ENCODE measurements at places on chromosomes 6 and 20.

DNA sequence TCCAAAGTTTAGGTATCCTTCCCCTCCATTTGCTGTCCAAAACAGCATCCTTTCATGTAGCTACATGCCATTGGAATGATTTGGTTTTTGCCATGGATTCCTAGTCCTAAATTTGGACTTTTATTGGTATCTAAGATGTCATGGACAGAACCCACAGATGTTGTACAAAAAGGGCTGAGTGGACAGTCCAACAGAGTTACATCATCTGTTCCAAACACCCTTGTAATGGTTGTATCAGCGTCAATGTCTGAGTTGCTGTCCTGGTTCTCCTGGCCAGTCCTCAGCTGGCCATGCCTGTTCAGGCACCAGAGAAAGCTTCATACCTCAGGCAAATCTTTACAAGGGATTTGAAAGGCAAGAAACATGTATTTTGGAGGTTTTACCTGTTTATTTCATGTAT lies 191.3 kb downstream of the ESR1 start:
- no peaks in the 10 kb centered on the region for H3K36me3 ChIP-seq
- no peak for DNase-seq
- H3K27me3 ChIP-seq, result no peaks in the 10 kb centered on the region
- no peak overlapping the region for H3K27ac ChIP-seq
- H3K4me3 ChIP-seq, result no peak overlapping the region

- H3K4me3 ChIP-seq, result no peak overlapping the region
- peak overlapping the region; percentile 58 for H3K27ac ChIP-seq
- peak; percentile 85 for DNase-seq
These were observed 2.3 kb downstream of the TCEA2 start for GRCh38 chr20:64065062-64065973.

- H3K27me3 ChIP-seq, result no peaks in the 10 kb centered on the region
- H3K4me1 ChIP-seq, result no peaks in the 10 kb centered on the region
- no peak for DNase-seq
- H3K36me3 ChIP-seq, result no peaks in the 10 kb centered on the region
These were observed 5.1 kb upstream of the KIAA0408 start for GRCh38 chr6:127464161-127464880.

DNA sequence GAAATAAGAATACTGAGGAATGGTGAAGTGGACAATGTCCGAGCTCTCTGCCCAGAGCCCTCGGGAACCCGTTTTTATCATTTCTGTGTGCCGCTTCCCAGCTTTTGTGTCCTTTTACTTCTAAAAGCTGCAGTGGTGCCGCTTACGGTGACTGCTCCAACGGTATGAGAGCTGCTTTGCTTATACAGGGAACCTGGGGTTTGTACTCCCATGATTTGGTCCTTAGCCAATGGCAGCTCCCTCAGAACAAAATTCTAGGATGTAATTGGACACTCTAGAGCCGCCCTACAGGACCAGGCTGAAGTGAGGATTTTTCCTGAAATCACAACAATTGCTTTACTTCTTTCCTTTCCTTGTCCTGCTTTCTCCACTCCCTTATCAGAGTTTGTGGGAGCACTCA lies 24.2 kb upstream of the PCSK2 start:
- DNase-seq, result no peak
- no peak overlapping the region for H3K27ac ChIP-seq
- H3K27me3 ChIP-seq, result peaks cover 3% of the 10 kb centered on the region
- no peak overlapping the region for H3K4me3 ChIP-seq
- H3K4me1 ChIP-seq, result no peaks in the 10 kb centered on the region

GRCh38 chr6:5112066-5112799 lies 27.1 kb downstream of the PPP1R3G start:
- H3K27me3 ChIP-seq, result no peaks in the 10 kb centered on the region
- H3K4me3 ChIP-seq, result no peak overlapping the region
- peaks cover 4% of the 10 kb centered on the region for H3K36me3 ChIP-seq
- no peak overlapping the region for H3K27ac ChIP-seq
- no peak for DNase-seq
- H3K4me1 ChIP-seq, result no peaks in the 10 kb centered on the region

DNA sequence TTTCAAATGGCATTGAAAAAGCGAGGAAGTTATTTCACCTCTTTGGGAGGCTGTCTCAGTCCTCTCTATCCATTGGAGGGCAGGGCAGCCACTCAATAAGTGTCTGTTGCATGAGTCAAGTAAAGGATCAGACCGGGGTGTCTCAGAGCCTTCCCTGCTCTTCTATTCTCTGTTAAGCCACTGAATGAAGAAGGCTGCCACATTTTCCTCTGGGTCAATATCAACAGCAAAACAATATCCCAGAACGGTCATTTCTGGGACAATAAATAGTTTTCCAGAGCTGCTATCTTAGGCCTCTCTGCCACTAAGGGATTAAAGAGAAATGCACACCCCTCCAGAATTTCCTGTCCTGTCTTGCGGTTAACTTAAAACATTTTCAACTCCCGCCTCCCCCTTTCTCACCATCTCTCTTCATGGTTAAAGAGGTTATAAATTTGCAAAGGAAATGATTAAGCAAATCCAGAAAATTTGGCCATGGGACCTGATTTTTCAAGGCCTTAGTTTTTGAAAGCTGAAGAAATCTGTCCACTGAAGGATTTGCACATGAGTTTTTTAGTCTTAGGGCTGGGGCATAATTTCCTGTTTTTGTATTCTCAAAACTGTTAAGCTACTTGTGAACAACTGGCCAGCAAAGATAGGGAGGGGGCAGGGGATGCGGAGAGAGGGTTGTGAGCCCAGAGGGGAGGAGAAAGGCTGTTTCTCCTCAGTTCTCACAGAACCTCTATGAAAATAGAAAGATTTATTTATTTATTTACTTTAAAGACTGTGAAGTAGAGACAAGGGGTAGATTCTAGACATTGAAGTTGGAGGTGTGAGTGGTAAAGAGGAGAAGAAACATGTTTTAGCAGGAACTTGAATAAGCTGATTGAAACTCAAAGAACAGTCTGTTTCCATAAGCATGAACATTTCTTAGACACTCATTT lies 135.7 kb downstream of the BCAS1 start:
- no peak overlapping the region for H3K4me3 ChIP-seq
- H3K27ac ChIP-seq, result peak overlapping the region; percentile 74
- H3K4me1 ChIP-seq, result peaks cover 11% of the 10 kb centered on the region
- no peaks in the 10 kb centered on the region for H3K36me3 ChIP-seq

- H3K36me3 ChIP-seq, result no peaks in the 10 kb centered on the region
- no peak for DNase-seq
- no peaks in the 10 kb centered on the region for H3K4me1 ChIP-seq
- H3K4me3 ChIP-seq, result no peak overlapping the region
- H3K27me3 ChIP-seq, result no peaks in the 10 kb centered on the region
These were observed 8.3 kb upstream of the NCOA3 start for GRCh38 chr20:47493175-47493962.

- no peak overlapping the region for H3K27ac ChIP-seq
- no peak for DNase-seq
- no peaks in the 10 kb centered on the region for H3K4me1 ChIP-seq
- H3K27me3 ChIP-seq, result no peaks in the 10 kb centered on the region
These were observed 6.6 kb downstream of the MOG start for GRCh38 chr6:29663300-29664042.

DNA sequence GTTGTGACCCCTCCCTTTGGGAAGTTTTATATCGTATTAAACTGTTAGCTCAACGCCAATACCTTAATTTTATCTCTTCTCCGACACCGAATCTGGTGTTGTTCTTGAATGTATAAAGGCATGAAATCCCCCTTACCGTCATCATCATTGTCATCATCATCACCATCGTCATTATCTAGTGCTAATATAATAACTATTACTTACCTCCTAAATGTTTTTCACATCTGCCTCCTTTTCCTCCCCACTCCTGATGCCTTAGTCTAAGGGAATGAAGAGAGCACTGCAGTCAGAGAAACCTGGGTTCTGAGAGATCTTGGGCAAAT lies 677 bp upstream of the ZBTB24 start:
- no peaks in the 10 kb centered on the region for H3K27me3 ChIP-seq
- peaks cover 23% of the 10 kb centered on the region for H3K4me1 ChIP-seq
- no peak overlapping the region for H3K27ac ChIP-seq
- H3K36me3 ChIP-seq, result no peaks in the 10 kb centered on the region

- H3K36me3 ChIP-seq, result no peaks in the 10 kb centered on the region
- H3K4me1 ChIP-seq, result no peaks in the 10 kb centered on the region
- no peaks in the 10 kb centered on the region for H3K27me3 ChIP-seq
- no peak overlapping the region for H3K4me3 ChIP-seq
- no peak overlapping the region for H3K27ac ChIP-seq
These were observed 169.4 kb upstream of the TAB2 start for GRCh38 chr6:149147938-149148718.

DNA sequence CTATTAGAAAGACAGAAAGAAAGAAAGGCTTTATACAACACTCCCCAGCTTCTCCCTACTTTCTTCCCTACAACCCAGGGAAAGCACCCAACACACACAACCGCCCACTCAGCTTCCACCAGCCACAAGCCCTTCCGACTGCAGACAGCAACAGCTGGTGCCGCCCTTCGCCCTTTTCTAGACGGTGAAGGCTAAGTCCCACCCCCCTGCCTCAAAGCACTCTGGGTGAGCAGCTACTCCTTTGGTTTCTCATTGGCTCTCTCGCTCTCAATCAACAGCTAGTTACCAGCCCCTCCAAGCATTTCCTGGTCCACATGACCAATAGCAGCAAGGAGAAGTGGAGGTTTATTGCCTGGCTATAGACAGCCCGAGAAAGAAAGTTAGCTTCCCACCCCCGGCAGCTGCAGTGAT lies 230.1 kb upstream of the MOCS1 start:
- H3K27me3 ChIP-seq, result no peaks in the 10 kb centered on the region
- no peak overlapping the region for H3K27ac ChIP-seq
- H3K4me3 ChIP-seq, result no peak overlapping the region
- H3K36me3 ChIP-seq, result no peaks in the 10 kb centered on the region
- H3K4me1 ChIP-seq, result no peaks in the 10 kb centered on the region

DNA sequence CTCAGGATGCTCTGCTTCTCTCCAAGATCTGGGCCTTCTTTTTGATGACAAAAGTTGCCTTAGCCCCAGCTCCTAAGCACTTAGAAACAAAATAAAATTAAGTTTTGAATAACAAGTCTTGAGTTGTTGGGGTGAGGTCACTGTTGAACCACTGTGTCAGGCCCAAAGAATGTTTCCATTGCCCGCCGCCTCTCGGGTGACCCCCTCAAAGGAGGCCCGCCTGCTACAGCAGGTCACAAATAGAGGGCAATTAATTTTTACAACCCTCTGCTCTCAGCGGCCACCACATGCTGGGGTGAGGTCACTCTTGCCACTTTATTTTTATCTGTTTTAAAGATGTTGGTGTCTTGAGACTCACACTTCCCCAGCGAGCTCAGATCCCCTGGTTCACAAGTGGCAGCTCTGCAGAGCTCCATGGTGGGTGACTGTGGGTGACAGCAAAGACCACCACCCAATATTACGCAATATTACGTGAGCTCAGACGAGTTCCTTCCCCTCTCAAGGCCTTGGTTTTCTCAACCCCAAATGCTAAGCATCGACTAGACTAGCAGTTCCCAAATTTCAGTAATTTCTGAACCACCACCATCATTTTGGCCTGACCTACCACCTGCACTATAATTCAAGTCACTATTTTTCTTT lies 247.7 kb upstream of the PMEPA1 start:
- H3K27me3 ChIP-seq, result no peaks in the 10 kb centered on the region
- H3K4me1 ChIP-seq, result no peaks in the 10 kb centered on the region
- no peak overlapping the region for H3K4me3 ChIP-seq
- H3K27ac ChIP-seq, result no peak overlapping the region
- no peaks in the 10 kb centered on the region for H3K36me3 ChIP-seq

- H3K4me1 ChIP-seq, result no peaks in the 10 kb centered on the region
- no peak overlapping the region for H3K27ac ChIP-seq
- no peak for DNase-seq
- no peaks in the 10 kb centered on the region for H3K27me3 ChIP-seq
These were observed 19.0 kb downstream of the CST4 start for GRCh38 chr20:23669866-23670265.

GRCh38 chr6:106520711-106521401 lies 108.4 kb downstream of the RTN4IP1 start:
- peak overlapping the region; percentile 35 for H3K4me3 ChIP-seq
- no peaks in the 10 kb centered on the region for H3K36me3 ChIP-seq
- peak overlapping the region; percentile 96 for H3K27ac ChIP-seq
- peak; percentile 89 for DNase-seq
